ENCODE measurements at places on chromosomes 4 and X. TPM values are rescaled to one million over a fixed set of nuclear protein-coding genes. Genes with fewer than 3 reads are reported as not detected.

WDR17 gene
- 0.65 TPM for total RNA-seq

FAT1 gene
- total RNA-seq, result 2.0 TPM

IQCM gene
- not detected for total RNA-seq

UGT2B10 gene
- not detected for total RNA-seq

SOWAHB gene
- total RNA-seq, result not detected

MAGEE2 gene
- total RNA-seq, result not detected

LSM6 gene
- total RNA-seq, result 46.5 TPM

ZNF711 gene
- 4.0 TPM for total RNA-seq

STK26 gene
- total RNA-seq, result 2.5 TPM

P2RY8 gene
- total RNA-seq, result not detected

HGFAC gene
- total RNA-seq, result 0.13 TPM

TIGD4 gene
- total RNA-seq, result 0.29 TPM

F8 gene
- total RNA-seq, result 1.0 TPM

HSD17B13 gene
- 0.13 TPM for total RNA-seq

TCP11X2 gene
- total RNA-seq, result not detected

ING2 gene
- 7.7 TPM for total RNA-seq
